GM19239 (cell line): ENCODE measurements at places on chromosomes 4 and X.

GRCh38 chr4:87840149-87840548 lies 7.4 kb downstream of the MEPE start:
- DNase-seq = no peak

GRCh38 chrX:8310409-8310808 lies 139.3 kb upstream of the VCX2 start:
- no peak for DNase-seq

GRCh38 chr4:61786211-61786610 lies 586.1 kb downstream of the ADGRL3 start:
- DNase-seq = no peak

- no peak for DNase-seq
These were observed 45.0 kb downstream of the PDHA1 start for GRCh38 chrX:19388741-19389140.

DNA sequence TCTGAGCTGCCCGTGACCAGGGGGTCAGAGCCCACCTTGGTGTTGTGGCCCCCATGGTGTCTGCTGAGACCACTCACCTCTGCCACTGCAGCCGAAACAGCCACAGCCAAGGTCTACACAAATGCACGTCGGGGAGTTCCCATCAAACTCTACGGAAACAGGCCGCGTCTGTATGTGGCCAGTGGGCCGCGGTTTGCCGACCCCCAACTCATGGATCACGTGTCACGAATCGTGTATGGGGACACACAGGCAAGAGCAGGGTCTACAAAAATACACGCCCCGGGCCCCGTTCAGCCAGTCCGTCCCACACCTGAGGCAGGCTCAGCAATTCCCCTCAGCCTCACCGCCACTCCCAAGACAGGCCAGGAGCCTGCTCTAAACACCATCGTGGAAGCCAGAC lies 53.8 kb downstream of the FAM53A start:
- no peak for DNase-seq

DNA sequence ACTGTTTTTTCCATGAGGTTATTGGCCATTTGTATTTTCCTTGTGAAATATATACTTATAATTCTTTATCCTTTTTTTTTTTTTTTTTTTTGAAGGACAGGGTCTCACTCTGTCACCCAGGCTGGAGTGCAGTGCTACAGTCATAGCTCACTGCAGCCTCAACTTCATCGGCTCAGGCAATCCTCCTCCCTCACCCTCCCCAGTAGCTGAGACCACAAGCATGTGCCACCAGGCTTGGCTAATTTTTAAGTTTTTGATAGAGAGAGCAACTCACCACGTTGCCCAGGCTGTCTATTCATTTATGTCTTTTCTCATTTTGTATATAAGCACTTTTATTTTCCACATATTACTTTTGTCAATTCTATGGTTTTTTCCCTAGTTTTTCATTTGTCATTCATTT lies 16.8 kb downstream of the RBPJ start:
- DNase-seq = no peak

GRCh38 chr4:1265351-1265750 lies 16.4 kb upstream of the CTBP1 start:
- no peak for DNase-seq

GRCh38 chr4:79294064-79294463 lies 31.8 kb downstream of the NAA11 start:
- DNase-seq = no peak

DNA sequence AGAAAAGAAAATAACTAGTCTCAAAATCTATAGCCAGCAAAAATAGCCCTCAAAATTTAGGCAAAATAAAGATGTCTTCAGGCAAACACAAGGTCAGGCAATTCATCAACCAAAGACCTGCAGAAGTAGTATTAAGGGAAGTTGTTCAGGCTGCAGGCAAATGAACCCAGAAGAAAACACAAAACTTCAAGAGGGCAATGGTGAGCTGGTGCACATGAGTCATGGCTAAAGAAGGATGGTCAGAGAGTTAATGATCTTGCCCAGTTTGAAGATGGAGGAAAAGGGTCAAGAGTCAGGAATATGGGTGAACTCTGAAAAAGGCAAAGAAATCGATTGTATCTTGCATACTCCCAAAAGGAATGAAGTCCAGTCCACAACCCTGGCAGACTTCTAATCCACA lies 83.1 kb upstream of the FAT4 start:
- no peak for DNase-seq
